ENCODE measurements at places on chromosomes 1 and 21.

DNA sequence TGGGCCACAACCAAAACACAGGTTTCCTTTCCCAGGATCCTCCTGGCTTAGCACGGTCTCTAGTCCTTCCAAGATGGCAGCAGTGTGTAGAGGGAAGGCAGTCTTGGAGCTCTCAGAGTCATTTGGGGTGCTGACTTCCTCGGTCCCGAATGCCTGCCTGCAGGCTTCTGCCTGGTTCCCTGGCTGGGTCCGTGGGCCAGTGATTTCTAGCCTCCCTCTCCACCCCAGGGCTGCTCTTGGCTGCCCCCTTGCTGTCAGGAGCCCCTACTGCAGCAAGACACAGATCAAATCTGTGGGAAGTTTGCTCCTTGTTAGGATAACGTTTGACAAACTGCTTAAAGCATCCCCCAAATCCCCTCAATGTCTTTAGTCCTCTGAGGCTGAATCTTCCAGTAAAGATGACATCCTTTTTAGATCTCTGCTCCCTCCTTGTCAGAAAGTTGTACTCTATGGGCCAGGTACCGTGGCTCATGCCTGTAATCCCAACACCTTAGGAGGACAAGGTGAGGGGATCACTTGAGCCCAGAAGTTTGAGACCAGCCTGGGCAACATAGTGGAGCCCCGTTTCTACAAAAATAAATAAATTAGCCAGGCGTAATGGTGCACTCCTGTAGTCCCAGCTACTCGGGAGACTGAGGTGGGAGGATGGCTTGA lies 272.5 kb downstream of the RRAGC start:
- peak; percentile 11 for DNase-seq

DNA sequence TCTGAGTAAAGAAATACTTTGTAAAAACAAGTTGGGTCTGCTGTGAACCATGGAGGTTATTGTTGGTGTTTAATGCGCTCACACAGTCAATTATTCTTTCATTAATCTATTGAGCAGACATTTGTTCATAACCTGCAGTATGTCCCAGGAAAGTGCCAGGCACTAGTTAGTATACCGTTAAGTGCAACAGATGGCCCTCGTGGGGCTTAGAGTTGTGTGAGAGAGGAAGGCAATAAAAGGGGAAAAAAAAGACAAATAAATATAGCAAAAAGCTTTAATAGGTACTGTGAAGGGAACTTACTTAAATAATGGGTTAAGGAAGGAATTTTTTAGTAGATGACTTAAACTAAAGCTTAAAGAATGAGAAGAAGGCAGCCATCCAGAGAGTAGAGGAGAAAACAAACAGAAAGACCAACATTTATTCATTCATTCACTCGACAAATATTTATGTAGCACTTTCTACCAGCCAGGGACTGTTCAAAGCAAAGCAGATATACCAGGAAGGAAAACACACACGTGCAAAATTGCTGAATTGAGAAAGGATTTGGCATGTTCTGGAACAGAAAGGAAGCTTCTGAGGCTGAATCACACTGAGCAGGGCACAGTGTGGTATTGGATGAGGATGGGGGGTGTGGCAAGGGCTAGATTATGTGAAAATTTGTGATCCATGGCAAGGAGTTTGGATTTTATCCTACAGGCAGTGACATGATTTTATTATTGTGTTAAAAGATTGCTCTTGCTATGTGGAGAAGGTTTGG lies 296.1 kb upstream of the SGIP1 start:
- DNase-seq = no peak

DNA sequence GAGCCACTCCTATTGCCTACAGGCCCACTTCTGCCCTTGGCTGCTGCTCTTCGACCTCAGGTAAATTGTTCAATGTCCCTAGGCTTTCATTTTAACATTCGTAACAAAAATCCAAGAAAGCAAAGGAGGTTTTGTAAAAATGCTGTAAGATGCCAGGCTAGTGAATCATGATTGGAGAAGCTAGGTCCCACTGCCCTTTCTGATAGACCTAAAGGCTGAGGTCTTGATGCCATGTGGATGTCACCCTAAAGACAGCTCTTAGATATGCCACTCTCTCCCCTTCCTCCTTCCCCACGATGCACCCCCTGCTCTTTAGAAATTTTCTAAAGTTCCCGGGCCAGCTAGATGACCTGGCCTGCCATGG lies 9.9 kb upstream of the TMEM39B start:
- no peak for DNase-seq

GRCh38 chr1:183165456-183165855 lies 20.6 kb upstream of the LAMC2 start:
- no peak for DNase-seq

DNA sequence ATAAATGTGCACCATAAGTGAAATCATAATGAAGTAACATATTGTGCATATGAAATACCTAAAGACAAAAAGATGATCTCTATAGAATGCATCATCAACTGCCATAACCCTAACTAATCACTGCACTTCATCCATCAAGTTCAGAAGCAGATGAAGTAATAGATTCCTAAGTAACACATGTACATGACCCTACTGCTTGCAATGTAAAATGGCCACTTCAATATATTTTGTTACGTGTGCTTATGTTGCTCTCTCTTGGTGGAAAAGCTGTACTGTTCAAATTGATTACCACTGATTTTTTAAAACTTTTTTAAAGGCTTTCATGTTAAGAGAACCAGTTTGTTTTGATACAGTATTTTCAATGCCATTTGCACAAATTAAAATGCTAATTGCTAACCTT lies 141.8 kb downstream of the TTLL7 start:
- DNase-seq = no peak

DNA sequence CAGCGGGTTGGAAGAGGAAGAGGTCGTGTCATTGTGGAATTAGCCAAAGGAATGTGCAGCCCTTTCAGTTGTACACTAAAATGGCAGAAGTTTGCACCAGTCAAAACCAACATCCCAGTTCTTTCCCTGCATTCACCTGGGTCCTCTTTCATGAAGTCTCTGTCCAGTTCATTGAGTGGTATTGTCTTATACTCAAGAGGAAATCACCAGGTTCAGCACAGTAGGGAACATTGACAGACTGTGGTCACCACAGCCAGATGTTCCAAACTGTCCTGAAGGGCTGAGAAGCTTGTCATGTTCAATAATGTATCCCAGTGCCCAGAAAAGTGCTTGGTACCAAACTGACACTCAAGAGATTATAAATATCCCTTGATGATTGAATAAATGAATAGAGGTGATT lies 131.6 kb downstream of the GLUL start:
- no peak for DNase-seq

DNA sequence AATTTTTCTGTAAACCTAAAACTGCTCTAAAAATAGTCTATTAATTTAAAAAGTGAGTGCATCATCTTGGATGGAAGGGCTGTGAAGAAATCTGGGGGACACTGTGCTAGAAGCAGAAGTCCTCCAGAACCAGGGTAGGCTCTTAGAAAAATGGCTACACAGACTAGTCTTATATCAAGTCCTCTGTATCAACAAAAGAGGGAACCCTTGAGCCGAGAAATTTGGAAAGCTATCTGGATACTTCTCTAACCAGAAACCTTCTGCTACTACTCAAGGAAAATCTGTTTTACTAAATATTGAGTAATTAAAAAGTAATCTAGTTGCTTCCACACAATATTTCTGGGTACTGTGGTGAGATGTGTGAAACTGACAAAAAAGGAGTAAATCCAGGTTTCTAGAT lies 92.1 kb downstream of the WDR3 start:
- DNase-seq = no peak

DNA sequence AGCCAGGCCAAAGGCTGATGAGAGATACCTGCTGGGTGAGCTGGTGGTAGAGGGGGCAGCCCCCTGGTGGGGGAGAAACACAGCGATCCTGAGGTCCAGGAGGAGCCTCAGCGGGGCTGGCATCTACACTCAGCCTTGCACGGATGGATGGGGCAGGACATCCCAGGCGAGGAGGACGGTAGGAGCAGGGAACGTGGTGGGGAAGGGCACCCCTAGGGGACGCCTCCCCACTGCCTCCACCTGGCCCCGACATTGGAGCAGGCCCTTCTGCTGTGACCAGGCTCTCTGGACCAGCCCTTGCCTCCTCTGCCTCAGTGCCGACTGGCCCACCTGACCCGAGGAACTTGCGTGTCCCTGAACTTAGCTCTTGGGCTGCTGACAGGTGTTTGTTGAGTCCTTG lies 6.4 kb upstream of the MMEL1 start:
- DNase-seq = no peak

DNA sequence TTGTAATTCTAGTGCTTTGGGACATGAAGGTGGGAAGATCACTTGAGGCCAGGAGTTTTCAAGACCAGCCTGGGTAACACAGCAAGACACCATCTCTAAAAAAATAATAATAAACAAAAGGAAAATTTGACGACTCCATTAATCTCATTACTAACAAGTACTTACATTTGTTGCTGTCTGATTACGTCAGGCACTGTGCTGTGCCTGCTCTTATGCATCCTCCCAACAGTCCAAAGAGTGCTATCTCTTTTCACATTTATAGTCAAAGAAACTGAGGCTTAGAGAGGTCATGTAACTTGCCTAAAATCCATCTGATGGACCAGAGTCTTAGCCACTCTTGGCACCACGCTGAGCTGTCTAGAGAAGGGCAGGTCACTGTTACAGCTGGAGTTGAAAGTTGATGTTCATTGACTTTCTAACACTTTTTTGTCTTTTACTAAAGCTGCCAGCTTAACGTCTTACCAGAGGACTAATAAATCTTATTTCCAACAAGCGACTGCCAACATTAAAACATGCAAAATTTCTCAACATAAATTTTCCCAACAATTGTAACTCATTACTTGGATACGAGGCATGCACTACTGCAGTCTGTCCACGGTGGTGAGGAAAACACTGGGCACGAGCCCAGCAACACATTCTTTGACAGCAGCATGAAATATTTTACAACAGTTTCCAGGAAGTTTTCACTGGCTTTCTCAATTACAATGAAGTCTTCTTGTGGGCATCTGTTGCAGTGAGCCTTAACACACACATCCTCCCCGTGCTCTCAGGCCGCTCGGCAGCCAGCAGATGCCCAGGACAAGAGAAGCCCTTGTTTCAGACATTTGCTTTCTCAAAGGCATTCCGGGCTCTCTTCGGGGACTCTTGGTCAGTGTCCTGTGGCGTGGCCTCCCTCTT lies 262.9 kb upstream of the PROX1 start:
- DNase-seq = no peak

DNA sequence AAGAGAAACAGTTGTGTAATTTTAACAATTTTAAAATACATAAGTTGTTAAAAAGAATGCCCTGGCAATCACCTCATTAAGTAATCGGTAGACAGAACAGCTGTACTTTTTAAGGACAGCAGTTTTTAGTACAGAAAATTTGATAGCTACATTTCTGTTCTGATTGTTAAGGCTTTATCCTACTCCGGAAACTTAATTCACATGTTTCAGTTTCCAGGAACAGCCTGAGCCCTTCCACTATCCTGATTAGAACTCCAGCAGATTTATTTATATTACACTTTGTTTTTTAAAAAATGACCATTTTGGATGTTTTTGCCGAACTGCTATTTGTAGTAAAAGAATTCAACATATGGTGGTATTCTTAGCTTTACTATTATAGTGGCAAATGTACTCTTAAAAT lies 8.7 kb downstream of the PRRC2C start:
- no peak for DNase-seq

DNA sequence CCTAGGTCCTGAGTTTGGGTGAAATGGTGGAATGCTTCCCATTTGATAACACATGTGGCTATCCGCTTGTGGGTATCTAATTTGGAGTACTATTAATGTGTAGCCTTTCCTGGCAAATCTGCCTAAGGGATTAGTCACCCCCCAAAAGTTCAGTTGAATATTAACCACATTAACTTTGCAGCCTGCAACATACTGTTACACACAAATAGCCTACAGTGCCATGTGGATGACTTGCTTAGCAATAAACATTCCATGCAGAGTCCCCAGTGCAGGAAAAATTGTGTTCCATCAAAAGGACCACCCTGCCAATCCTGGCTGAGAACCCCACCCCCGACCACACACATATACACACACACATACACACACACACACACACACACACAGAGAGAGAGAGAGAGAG lies 303.3 kb upstream of the ESRRG start:
- DNase-seq = no peak

DNA sequence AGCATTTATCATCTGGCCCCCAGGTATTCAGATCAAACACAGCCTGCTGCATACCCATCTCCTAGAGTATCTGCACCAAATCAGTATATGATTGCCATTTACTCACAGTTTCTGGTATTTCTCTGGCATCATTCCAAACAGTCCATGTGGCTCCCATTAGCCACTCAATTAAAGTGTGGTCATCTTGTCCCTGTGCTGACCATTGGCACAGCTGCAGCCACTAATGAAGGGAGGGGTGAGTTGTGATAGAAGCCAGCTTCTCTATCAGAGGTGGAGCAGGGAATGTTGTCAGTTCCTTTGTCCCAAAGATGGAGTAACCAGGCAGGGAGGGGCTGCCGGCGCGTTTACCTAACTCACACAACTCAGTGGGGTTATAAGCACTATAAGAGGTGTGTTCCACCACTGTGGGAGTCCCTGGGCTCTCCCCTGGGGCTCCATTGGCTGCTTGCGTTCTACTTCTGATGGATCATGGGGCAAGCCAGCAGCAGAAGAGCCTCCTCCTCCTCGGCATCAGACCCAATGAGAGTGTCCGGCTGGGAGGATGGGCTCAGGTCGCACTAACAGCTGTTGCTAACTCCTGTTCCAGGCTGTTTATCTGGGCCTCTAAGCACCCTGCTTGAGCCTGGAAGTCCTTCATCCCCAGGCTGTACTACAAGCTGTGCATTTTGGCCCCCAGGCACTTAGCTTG lies 108.6 kb downstream of the GDAP2 start:
- DNase-seq = no peak

GRCh38 chr1:188261849-188262248 lies 1433.1 kb downstream of the PLA2G4A start:
- no peak for DNase-seq

GRCh38 chr1:59685666-59686065 lies 129.1 kb upstream of the HOOK1 start:
- no peak for DNase-seq

DNA sequence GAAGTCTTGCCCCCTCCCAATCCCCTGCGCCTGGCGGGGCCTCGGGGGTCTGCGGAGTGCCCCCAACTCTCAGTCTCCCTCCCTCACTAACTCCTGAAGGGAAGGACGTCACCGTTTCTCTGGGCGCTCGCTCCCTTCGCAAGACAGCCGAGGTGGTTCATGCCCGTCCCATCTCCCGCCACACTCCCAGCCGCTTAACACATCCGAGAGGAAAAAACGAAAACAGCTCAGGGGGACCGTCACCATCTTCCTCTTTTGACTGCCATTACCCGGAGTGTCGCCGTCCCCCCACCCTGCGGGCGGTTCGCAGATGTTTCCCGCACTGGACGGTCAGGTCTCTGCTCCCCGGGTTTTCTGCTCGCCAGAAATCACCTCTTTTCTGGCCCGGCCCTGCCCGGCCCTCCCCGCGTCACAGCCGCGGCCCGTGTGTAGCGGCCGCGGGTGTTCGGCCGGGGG lies 532 bp downstream of the ERO1B start:
- DNase-seq = no peak

DNA sequence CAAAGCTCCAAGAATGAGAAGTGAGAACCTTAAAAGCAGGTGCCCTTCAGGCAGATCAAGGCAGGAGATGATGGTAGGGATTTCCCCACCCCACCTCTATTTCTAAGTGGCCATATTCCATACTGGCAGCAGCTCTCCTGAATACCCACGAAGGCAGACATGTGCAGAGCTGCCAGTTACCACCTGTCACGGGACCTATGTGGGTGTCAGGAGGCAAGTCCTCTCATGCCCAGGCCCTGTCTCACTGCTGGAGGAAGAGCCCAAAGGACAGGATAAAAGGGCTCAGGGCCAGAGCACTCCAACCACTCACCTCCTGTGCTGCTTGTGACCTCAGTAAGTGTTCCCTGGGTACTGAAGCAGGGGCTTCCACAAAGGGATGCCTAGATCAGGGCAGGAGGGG lies 721 bp upstream of the LCE1B start:
- DNase-seq = no peak
